ENCODE measurements at places on chromosomes 2 and 18. TPM values are rescaled to one million over a fixed set of nuclear protein-coding genes. Genes with fewer than 3 reads are reported as not detected.
A peak's percentile ranks its signal among the peaks of the same experiment; 100 is the strongest.

Gene IL1RN
- 140 TPM for total RNA-seq

Gene PIAS2
- 11.7 TPM for total RNA-seq

Gene ABCG5
- total RNA-seq: not detected

Gene CRYGA
- not detected for total RNA-seq

Gene RMDN2
- total RNA-seq: 3.9 TPM

Gene PRKAG3
- not detected for total RNA-seq

Gene GPR155
- total RNA-seq: 20.2 TPM

Gene AQP12B
- total RNA-seq: not detected

Gene SFT2D3
- 9.7 TPM for total RNA-seq

GRCh38 chr2:232466221-232466620 lies 10.3 kb downstream of the ALPI start:
- no peak for DNase-seq

GRCh38 chr18:59627414-59627813 lies 69.8 kb downstream of the CCBE1 start:
- DNase-seq: no peak

GRCh38 chr2:234121999-234122398 lies 71.5 kb downstream of the SPP2 start:
- no peak for DNase-seq

DNA sequence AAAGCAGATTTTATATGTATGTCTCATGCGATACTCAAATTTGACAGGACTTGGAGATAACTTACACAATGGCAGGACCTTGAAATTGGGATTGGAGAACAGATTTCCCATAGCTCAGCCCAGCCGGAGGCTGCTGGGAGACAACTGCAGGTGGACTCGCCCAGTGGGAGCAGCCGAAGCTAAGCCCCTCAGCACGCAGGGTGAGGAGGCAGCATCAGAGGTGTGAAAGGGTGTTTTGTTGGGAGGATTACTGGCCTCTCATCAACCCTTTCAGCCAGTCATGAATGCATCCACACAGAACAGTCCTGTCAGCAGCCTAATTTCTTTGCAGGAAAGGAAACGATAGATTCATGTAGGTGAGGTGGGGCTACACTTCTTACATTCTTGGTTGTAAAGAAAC lies 110.4 kb upstream of the DYNAP start:
- DNase-seq: no peak

DNA sequence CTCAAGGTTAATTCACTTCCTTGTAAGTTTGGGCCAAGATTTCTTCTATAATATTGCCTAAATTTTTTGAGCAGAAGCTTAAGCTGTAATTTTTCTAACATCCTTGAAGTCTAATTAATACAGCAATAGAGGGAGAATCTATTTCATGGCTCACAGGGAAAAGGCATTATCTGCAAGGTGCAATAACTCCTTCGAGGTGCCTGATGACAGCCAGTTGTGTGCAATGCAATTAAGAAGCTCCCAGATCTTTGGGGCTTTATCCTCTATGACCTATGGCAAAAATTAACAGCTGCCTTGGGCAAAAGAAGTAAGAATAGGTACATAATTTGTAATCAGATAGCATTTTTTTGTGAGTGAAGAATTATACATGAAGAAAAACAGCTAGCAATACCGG lies 554.6 kb upstream of the SALL3 start:
- no peak for DNase-seq

GRCh38 chr2:62478093-62478580 lies 27.9 kb downstream of the TMEM17 start:
- DNase-seq: peak; percentile 60

DNA sequence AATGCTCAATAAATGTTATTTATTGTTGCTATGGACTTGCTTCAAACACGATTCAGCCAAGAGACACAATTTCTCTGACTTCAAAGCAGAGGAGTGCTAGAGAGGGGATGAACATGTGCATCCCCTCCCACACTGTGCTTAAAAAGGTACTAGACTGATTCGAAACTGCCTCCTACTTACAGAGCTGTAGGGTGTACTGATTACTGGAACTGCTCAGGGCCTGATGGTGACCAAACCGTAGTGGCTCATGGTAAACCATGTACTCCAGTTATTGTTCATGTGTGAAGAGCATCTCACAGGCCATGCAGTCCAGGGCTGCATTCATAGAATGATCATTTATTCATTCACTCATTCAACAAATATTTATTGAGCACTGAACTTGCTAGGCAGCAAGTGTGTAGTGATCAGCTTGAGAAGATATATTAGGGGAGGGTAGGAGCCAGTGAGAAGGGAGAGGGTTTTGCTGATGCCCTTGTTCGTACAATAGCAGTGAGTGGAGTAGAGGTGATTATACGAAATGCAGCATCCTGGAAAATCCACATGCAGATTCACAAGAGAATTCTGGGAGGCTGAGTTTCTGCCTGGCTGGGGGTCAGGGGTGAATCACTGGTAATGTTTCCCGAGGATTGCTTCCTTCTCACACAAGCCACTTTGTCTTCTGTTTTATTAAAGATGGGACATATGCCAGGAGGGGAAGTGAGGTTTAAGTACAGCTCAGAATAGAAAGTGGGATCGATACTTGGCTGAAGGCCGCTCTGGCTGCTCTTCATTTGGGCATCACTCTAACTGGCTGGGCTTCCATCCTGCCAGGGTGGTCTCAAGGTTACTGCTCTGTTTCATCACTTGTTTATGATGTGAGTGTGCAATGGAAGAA lies 245.4 kb downstream of the RAD51AP2 start:
- no peak for DNase-seq

DNA sequence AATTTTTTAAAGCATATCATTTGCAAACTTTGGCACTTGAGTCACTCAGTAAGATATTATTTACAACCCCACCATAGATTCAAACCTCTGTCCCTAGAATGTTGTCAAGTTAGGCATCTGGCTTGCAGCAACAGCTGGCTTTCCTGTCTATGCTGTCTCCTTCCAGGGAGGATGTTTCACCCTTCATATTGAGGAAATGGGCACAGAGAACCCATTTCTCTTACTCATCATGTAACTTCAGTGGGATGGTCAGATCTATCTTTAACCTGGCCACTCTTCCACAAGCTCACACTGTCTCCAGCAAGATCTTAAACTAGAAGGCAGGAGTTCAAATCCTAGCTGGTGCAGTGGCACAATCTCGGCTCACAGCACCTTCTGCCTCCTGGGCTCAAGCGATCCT lies 15.8 kb downstream of the LCT start:
- no peak for DNase-seq

GRCh38 chr18:55300936-55301531 lies 287.0 kb downstream of the TCF4 start:
- no peak for DNase-seq

GRCh38 chr2:49189512-49190225 lies 35.4 kb upstream of the FSHR start:
- no peak for DNase-seq

DNA sequence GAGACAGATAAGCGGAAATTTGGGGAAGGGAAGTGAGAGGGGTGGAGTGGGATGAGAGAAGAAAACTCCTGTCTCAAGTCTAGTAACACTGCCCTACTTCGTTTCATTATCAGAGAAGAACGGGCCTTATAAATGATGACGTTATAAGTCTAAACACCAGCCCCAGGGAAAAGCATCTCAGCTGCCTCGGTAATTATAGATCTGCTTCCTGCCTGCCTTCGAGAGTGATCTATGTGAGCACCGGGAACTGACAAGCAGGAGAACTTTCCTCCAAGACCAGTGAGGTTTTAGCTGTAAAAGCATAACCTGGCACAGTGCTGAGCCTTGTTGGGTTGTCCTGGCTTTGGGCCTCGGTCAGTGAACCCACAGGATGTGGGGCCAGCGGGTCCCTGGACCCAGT lies 227.9 kb upstream of the SIX2 start:
- DNase-seq: no peak

GRCh38 chr2:220580113-220580512 lies 952.7 kb downstream of the SLC4A3 start:
- no peak for DNase-seq

DNA sequence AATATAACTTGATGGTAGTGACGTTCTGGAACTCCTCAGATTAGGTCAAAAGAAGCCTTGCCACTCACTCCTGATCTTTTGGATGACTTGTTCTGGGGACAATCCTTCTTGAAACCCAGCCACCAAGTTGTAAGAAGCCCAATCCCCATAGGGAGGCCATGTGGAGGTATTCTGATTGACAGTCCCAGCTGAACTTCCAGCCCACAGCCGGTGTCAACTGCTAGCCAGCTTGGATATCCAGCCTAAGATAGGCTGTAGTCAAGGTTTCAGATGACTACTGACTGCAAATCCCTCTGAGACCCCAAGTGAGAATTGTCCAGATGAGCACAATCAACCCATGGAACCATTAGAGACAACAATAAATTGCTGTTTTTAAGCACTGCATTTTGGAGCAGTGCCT lies 31.4 kb downstream of the EIF2AK2 start:
- DNase-seq: no peak
